Activated CD4-positive, alpha-beta T cell treated with anti-CD3 and anti-CD28 coated beads for 24 hours (primary cell): ENCODE measurements at places on chromosomes 6 and 20.

DNA sequence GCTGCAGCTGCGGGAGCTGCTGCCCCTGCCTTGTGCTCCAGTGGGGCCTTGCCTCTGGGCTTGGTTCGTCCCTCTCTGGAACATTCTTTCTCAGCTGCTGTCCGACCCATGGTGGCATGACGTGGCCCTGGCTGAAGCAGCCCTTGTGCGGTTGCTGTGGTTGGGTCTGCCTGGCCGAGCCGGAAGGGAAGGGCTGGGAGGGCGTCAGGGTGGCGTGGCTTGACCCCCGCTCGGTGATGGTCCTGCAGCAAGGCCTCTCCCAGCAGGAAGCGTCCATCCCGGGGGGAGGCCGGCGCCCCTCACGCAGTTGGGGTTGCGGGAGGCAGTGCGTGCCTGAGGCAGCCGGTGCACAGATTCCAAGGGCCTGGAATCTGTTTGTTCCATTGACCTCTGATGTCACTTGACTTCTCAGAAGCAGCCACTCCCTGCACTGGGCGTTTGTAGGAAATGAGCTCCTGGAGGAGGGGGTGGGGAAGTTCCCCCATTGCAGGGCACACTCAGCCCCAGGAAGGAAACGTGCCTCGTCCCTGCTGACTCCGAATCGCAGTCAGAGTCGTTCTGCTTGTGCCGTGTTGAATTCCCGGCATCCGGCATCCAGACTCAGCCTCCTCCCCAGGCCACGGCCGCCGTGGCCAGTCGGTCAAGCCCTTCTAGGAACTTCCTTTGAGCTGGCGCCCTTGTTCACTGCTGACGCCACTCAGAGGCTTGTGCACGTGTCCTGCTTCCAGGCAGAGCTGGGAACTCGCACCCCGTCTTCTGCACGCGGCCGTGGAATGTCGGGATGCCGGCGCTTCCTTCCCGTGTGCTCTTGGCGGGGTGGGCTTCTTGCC, 9.7 kb upstream of the TNFRSF6B start:
- no peak for DNase-seq

GRCh38 chr6:103872678-103873077, 987.0 kb downstream of the HACE1 start:
- DNase-seq: no peak

- no peak for DNase-seq
Observed at GRCh38 chr6:118715376-118715775, 64.0 kb upstream of the CEP85L start.

GRCh38 chr6:64054861-64055260, 419.3 kb downstream of the PHF3 start:
- DNase-seq: no peak

DNA sequence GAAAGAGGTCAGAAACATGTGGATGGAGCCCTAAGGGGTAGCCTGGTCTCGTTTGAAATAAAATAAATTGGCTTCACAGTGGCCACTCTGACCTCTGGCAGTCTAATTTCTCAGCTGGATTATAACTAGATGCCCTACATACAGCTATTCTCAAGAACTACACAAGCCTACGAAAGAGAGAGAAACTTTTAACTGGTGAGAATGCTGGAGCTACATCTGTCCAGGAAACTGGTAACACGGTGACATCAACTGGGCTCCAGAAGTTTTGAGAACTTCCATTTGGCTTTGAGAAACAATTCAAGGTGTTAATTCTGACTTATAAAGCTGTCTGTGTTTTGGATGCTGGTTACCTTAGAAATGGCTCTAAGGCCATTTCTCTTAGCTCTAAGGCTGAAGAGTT, 187.3 kb upstream of the TENT5A start:
- no peak for DNase-seq

GRCh38 chr6:13268913-13269518, 59.3 kb downstream of the TBC1D7 start:
- DNase-seq: no peak

DNA sequence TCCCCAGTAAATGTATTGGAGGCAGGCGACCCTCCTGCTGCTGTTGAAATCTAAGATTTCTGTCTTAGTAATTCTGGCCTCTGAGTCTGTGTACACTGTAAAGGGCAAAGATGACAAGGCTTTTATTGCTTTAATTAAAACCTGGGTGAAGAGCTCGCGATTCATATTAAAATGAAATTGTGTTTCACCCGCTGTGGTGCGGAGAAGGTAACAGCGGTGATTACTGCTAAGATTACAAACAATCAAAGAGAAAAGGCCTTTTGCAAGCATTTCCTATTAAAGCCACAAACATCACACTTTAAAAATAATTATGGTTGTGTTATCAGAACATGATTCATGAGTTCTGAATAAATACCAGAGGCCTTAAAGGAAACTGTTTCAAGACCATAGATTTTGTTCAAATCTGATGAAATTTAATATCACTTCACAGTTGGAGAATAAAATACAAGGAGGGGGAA, 69.3 kb downstream of the TOX2 start:
- DNase-seq: no peak

DNA sequence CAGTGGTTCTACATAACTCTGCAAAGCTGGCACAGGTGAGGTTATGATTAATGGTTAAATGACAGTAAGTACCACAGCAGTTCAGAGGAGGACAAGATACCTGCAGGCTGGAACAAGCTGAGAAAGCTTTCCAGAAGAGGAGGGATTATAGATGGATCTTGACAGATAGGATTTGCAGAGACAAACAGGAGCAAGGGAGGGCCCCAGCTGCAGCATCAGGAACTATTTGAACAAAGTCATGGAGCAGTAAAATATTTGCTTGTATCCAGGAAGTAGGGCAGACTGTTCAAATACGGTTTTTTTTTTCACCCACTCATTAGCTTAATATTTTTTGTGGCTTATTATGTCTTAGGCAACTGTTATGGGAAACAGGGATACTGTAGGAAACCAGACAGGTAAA, 144.4 kb upstream of the MAN1A1 start:
- DNase-seq: no peak

GRCh38 chr6:156474507-156475120, 302.6 kb upstream of the ARID1B start:
- DNase-seq: no peak

DNA sequence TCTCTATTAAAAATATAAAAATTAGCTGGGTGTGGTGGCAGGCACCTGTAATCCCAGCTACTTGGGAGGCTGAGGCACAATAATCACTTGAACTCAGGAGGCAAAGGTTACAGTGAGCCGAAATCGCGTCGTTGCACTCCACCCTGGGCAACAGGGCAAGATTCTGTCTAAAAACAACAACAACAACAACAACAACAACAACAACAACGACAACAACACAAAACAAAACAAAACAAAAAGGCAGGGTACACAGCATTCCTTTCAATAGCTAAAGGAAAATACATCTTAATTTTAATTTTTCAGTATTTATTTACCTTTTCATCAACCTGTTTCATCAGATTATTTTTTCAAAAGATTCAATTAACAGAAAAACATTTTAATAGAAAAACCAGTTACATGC, 28.4 kb downstream of the SRPK1 start:
- DNase-seq: no peak

GRCh38 chr6:121951918-121952379, 447.5 kb upstream of the HSF2 start:
- no peak for DNase-seq

DNA sequence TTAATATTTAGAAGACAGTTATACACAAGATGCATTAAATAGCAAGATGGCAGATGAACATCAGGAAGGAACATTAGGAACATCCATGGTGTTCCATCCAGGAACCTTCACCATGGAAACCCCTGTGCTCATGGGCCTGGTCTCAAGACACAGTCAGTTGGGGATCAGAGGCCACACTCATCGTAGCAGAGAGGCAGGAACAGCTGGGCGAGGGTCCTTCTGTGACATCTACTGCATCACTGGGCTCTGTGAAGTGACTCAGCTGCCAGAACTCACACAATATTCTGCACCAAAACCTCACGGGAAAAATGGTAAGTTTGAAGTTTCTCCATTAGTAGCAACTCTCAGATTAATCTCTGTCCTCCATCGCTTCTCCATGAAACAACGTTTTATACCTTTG, 356.6 kb downstream of the PREX1 start:
- no peak for DNase-seq

DNA sequence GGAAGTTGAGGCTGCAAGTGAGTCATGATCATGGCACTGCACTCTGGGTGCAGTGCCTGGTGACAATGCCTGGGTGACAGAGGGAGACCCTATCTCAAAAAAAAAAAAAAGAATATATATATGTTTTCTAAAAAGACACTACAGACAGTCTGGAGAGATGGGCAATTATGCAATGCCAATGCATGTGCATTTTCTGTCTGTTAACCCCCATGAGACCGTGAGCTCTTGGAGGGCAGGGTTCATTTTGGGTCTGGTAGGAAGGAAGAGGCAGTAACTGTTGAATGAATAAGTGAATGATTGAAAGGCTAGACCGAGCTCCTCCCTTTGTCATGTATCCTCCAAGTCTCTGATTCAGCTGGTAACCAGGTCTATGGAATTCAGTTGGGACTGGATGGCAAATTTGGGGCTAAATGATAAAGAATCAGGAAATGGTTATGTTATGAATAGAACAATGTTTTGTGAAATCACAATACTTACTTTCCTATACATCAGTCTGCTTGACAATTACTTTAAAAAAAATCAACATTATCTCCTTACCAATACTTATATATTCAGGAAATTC, 5.6 kb upstream of the BLCAP start:
- DNase-seq: no peak

DNA sequence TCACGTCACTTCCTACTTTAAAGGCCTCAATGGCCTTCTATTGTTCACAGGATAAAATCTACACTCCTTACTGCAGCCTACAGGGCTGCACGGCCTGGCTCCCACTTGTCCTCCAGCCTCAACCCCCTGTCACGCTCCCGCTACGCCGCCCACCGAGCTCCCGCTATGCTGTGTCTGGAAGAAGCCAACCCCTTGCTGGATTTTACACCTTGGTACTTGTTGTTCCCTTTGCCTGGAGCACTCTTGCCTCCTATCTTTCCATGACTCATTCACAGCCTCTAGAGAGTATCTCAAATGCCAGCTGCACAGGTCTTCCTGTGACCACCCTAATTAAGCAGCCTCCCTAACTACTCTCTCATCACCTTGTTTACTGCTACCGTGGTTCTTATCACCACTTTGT, 259.9 kb downstream of the PRKN start:
- DNase-seq: no peak
